ENCODE measurements at places on chromosomes 2 and 18.
A peak's percentile ranks its signal among the peaks of the same experiment; 100 is the strongest.

- DNase-seq, result peak; percentile 84
Observed at GRCh38 chr18:61635901-61636528, 256.8 kb downstream of the RNF152 start.

DNA sequence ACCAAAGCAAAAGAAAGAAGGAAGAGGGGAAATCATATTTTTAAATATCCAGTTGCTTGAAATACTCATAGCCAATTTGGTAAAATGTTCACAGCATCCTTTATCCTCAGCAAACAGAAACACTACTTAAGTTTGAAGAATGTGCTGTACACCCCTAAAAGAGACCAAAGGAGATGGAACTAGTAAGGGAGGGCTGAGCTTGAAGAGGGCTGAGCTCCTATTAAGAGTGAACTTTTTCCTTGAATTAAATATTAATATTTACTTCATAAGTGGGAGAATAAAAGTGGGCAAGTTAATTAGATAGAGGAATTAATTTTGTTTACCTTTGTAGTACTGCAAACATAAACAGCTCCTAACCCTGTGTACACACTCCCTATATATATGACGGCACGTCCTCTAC is 7.0 kb downstream of the EVX2 start:
- peak; percentile 64 for DNase-seq

- DNase-seq, result peak; percentile 85
Observed at GRCh38 chr18:43279015-43279744, 1.9 kb upstream of the SYT4 start.

GRCh38 chr18:9828506-9829396 is 57.0 kb upstream of the TXNDC2 start:
- DNase-seq, result no peak

DNA sequence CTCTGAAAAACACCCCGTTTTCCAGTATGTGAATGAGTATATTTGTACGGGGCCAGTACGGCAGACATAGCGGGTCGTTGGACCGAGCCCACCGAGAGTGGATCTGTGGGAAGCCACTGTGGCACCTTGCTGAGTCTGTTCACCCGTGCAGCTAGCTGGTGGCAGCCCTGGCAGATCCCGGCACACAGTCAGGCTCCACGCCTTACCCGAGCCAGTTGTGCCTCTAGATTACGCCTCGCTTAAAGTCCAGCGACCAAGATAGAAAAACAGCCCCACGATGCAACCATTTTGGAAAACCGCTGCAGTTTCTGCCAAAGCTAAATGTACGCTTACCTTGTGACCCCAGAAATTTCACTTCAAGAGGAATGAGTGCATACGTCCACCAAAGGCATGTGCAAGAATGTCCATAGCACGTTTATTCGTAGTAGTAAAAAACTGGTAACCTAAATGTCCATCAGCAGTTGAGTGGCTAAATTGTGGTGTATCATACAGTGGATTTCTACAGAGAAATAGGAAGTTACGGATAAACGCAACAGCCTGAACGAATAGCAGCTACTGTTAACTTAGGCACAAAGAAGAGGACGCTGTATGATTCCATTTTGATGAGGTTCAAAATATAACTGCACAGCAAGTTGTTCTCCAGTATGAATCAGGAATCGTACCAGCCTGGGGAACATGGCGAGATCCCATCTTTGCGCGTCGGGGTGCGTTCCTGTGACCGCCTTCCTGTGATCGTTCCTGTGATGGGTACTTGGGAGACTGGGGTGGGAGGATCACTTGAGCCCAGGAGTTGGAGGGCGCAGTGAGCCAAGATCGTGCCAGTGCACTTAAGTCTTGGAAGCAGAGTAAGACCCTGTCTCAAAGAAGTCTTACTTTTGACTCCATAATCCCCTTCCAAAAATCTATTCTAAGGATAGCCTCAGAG is 688 bp upstream of the WDR33 start:
- DNase-seq, result no peak

GRCh38 chr2:157032017-157032416 is 225.5 kb upstream of the GALNT5 start:
- peak; percentile 4 for DNase-seq

DNA sequence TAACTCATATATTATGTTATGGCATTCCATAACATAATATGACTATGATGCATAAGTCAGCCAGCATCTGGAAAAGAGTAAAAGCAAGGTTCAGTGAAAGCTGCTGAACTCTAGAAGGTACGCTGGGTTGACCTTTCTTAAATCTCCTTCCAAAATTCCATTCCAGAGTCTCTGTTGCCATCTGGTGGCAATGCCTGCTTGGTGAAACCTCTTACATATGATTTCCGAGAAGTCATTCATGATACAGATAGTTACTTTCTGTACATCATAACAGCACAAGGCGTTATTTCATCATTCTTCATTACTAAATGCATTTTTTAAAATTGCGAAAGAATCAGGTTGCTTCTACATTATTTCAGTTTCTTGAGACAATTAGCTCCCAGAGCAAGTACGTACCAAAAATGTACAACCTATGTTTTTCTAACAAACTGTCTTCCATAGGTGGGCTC is 7.0 kb upstream of the EPG5 start:
- DNase-seq, result peak; percentile 80

GRCh38 chr18:1014951-1015624 is 110.4 kb downstream of the ADCYAP1 start:
- DNase-seq, result peak; percentile 42

DNA sequence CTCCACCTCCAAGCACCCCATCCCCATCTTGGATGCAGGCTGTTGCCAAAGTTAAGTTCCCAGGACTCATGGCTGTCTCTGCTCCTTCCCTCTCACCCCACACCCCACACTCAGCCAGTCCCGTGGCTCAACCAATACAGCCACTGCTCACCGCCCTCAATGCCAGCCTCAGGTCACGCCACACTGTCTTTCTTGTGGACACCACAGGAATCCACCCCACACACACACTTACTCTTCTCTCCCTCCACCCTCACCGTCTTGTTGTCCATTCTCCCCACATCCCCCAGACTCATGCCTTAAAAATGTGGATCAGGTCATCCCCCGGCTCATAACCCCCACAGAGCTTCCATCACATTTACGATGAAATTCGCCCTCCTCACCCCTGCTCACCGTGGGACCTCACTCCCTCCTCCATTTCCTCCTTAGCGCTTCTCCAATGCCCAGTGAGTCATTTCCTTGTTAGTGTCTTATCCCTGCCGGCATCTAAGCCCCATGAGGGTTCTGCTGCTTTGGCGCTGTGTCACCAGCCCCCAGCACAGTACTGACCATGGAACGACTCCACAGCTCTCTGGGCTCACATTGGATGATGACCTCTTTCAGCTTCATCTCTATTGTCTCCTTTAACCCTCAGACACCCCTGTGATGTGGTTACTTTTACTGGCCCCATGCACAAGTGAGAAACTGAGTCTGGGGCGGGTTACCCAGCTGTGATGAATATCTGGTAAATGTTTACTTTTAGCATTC is 13.8 kb downstream of the MLPH start:
- no peak for DNase-seq

DNA sequence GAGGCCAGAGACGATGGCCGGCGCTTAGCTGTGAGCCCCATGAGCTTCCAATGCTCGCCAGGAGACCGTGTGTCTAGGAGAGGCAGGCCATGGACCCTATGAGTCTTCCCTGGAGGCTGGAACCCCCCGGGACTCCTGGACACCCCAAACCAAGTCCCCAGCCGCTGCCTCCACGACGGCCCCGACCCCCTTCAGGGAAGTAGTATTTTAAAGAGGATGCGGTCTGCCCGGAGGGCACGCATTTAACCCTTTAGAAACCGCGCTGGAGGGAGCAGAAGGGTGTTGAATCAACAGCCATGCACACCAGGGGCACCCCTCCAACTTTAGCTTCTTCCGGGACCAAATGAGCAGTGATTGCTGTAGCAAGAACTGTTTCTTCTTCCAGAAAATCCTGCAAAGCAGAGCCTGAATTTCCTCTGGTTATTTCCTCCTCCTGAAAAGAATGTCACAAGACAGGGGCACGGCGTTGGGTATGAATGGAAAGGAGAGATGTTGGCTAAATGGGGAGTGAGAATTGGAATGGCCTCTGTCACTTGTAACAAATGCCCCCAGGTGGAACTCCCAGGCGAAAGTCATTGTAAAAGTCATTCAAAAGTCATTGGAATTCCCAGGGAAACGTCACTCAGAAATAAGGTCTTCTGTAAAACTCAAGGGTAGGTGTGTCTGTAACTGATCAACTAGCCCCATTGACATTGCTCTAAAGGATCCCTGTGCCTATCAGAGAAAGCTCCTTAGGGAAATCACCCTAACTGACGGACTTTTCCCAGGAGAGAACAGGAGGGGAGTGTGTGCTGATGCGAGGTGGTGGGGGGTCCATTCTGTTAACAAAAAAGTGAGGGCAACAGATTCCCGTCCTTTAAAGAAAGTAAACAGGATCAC is 5.8 kb upstream of the GBX2 start:
- peak; percentile 30 for DNase-seq

- no peak for DNase-seq
Observed at GRCh38 chr2:110126086-110126773, 10.6 kb upstream of the MALL start.

DNA sequence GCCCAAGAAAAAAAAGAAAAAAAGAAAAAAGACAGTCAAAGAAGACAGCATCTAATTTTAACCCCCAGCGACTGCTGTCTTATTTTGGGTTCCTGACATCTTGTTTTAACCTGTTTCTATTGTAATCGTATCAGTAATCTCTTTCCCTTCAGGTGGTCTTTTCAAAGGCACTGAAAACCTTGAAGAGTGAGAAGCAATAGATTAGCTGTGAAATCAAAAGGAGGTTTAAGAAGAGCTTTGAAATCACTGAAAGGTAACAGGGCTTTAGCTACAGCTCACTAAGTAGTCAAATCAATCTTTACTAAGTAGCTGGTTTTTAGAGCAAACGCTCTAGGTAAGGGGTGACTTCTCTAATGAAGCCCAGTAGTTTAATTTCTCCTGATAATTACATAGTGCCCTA is 5.4 kb upstream of the TANC1 start:
- DNase-seq, result no peak

GRCh38 chr2:163600801-163601200 is 135.0 kb downstream of the FIGN start:
- DNase-seq, result no peak

DNA sequence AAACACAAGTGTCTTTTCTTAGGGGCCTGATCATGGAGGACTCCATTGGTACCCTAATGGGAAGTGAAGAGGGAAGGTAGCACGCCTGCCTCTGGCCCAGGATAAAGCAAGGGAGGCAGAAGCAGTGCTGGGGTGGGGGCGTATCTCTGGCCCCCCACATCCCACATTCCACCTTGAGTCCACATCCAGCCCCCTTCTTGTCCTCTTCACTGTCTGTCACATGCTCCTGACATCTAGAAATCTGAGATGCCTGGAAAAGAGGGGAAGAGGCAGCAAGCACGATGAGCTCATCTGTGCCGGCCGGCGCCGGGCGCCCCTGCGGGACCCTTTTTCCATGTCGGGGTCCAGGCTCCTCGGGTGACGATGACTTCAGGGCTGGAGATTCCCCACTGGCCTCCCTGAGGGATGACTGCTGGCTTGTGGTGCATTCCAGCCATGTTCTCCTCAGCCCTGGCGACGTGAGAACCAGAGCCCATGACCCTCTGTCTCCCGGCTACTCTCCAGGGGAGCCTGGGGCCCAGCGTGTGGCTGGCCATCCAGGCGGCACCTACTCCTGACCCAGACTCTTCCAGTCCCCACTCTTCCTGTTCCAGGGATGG is 277.5 kb downstream of the DYSF start:
- no peak for DNase-seq

DNA sequence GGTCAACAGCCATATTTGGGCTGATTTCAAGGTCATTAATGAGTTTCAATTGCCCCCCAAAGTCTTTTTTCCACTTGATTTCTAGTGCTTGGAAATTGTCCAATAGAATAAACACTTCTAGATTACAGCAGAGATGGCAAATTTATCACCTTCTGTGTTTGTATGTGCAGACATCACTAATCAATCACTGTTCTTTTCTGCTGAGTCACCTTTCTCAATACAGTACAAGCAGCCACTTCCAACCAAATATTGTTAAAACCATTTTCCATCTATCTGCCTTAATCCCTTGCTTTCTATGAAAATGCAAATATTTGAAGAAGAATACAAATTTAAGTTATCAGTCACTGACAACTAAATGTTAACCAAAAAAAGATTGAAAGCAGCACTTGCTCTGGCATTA is 40.2 kb upstream of the ZNF521 start:
- no peak for DNase-seq

GRCh38 chr2:120502761-120503160 is 156.8 kb downstream of the INHBB start:
- DNase-seq, result no peak

DNA sequence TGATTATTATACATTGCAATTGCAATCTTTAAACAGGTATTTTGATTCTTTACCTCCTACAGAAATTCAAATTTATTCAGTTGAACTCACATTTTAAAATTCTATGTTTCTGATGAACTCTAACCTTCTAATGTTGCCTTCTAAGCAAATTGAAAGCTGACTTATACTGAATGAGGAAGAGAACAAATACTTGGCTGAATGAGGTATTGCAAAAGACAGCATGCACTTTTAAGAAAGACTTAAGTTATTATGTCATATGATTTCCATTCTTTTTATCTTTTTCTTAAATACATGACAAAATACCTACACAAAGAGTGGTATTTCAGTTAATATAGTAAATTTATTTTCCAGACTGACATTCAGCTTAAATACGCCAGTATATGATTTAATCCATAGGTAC is 64.7 kb downstream of the FAM228A start:
- no peak for DNase-seq

DNA sequence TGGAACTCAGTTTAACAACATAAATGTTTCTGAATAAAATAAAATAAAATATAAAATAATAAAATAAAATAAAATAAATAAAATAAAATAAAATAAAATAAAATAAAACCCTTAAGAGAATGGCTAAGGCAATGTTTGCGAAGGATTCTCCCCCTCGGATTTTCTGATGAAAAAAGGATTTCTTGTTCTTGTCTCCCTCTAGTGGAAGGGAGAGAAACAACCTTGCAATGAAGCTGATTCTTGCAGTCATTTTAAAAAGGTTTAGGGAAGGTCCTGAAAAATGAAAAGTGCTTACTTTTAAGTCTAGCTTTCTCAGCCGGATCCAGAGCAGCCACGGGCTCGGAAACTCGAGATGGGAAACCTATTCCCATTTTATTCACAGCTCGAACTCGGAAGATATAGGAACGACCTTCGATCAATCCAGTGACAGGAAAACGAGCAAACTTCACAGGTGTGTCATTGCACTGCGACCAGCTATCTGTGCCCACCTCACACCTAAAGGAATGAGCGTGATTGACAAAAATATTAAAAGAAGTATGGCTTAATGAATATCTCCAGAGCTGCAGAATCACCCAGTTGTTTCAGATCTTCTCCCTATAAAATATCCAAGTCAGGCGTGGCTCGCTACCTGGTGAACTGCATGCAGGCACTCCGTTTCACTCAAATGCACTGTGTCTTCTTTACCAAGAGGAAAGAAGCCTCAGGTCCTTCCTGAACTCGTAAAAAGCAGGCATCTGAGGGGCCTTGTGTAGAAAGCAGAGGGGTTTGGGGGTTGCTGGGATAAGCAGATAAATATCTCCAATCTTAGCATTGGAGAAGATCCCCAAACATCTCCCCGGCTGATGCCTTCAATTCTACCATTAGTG is 68.1 kb downstream of the MYOM1 start:
- peak; percentile 67 for DNase-seq

- no peak for DNase-seq
Observed at GRCh38 chr2:203869223-203870042, 1.9 kb downstream of the CTLA4 start.

Data from eye (tissue), 1 donor.